ENCODE measurements at places on chromosomes 12 and 14.

DNA sequence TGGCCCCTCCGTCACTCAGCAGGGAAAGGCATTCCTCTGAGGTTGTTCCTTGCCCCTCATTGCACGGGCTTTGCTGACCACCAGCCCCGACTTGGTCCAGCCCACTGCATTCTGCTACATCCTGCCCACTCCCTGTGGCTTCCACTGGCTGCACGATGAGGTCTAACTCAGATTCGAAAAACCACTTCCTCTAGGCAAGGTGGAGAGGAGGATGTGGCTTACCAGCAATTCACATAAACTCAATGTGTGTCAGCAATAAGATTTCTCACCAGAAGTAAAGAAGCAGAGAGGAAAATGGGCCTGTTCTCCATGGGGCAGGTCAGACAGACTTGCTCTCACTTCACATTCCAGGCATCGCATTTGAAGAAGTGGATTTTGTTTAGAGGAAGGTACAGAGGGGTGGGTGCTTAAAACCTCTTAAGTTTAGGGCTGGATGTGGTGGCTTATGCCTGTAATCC is 14.7 kb downstream of the GPR68 start:
- DNase-seq, result no peak

DNA sequence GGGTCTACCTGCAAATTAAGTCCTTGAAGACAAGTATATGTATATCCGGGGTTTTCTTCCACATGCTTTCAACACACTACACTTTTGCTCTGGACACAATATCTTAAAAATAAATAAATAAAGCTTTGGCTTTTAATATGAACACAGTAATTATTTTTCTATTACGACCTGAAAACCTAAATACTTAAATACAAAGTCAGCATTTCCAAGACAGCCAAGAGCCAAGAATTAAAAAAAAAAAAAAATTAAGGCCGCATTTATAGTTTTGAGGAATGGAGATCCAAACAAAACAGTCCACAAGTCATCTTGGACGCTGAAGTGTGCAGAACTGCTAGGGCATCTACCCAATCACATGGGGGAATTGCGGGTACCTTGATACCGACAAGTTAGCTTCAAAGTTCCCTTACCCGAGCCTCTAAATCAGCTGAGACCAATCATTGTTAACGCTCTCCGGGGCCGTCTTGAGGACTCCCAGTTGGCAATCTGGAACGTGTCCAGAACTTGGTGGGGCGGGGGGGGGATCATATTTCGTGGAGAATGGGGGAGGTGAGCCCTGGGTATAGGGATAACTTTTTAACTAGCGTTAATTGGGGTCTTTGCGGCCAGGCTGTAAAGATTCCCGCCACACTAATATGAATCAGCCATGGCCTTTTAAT is 731 bp upstream of the PCNX4 start:
- DNase-seq, result peak; percentile 18

DNA sequence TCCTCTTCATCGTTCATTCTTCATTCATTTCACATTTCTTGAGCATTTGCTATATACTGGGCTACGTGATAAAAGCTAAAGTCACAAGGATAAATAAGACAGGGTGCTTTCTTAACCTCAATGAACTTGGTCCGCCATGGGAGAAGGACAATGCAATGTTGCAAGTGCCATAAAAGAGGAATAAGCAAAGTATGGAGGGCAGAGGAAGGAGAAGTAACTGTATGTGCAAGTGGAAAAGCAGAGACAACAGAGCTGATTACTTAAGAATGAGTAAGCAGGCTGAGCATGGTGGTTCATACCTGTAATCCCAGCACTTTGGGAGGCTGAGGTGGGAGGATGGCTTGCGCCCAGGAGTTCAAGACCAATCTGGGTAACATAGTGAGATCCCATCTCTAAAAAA is 14.4 kb downstream of the AREL1 start:
- DNase-seq, result no peak

- no peak for DNase-seq
Measured at GRCh38 chr14:21072031-21072473, 1.9 kb downstream of the ARHGEF40 start.

DNA sequence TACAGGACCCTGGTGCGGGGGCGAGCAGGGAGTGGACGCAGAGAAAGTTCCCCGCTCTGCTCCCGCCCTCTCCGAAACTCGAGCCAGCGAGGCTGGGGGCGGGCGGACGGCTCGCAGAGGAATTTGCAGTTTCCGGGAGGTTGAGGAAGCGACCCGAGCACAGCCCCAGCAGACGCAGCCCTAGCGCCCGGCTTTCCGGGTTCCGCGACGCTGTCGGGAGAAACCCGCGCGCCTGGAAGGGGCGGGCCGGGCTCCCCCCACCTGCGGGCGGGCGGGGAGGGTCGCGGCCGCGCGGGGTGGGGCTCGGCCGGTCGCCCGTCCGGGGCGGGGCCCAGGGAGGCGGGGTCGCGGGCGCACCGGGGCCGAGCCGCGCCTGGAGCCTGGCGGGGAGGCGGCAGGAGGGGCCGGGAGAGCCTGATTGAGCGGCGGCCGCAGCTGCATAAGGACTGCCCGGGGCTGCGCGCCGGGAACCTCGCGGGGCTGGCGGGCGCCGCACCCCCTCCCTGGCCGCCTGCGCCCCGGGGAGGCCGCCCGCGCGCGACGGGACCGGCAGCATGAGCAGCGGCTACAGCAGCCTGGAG is at the start of gene RASSF3:
TSS of gene RASSF3 (plus strand) at position 417 of the 581 bp plus-strand sequence. CDS start at position 555, 138 bp downstream.
- no peak for DNase-seq

- no peak for DNase-seq
Measured at GRCh38 chr14:49315570-49315969, 270.6 kb downstream of the RPS29 start.

- DNase-seq, result no peak
Measured at GRCh38 chr14:106518054-106518943, 991.9 kb downstream of the TMEM121 start.

GRCh38 chr12:12724421-12725085 is 7.4 kb downstream of the CDKN1B start:
- no peak for DNase-seq

DNA sequence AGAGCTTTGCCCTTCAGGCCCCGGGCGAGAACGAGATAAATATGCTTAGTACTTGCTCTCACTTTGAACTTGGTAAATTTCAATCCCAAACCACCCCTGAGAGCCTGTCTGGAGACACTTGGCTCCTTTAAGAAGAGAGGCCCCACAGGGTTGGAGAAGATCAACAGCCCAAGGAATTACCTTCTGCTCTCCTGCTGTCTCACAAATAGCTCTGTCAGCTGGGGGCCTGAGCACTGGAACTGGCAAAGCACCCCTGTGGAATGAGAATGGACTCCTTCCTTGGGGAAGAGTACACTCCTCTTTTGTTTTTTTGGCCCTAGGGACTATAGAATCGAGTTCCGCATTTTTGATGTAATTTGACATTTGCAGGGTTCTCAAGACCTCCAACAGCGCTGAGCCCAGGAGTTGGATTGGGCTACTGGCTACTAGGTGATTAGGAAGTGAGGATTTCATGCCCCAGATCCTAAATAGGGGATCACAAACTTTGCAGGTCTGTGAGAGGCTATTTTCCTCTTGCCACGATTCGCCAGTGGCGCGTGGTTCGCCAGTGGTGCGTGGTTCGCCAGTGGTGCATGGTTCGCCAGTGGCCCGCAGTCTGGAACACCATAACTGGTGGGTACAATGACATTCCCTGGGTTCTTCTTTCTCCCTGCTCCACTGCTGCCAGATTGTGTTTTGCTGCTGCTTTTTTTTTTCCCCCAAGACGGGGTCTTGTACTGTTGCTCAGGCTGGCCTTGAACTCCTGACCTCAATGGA is 17.8 kb upstream of the MEG3 start:
- no peak for DNase-seq

DNA sequence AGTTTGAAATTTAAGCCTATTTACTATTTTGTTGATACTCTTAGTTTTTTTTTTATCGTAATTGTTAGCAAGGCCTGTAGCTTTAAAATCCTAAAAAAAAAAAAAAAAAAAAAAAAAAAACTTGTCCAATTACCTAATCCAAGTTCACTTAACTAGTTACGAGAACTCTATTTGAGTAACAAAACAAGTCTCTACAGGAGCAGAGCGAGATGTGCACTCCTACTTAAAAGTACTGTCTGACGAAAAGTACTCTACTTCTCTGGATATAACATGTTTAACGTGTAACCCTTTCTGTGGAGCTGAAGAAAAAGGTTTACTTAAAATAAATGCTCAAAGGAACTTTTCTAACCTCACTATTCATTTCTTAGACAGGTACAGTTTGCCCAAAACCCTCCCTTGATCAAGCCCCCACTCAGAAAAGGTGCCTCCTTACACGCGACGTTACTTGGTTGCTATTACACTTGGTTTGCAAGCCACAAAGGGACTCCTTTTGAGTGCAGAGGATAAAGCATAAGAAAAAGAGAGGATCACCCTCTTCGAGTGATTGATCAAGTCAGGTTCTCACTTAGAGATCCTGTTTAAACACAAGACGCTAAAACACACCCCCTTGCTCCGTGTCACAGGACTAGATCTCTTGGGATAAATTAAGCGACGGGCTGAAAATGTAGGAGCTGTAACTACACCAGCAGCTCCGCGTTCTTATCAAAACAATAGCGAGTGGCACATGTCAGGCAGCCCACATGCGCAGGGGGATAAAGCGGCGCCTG is 2.2 kb downstream of the BAZ1A start:
- no peak for DNase-seq

- no peak for DNase-seq
Measured at GRCh38 chr12:95605875-95606274, 54.6 kb upstream of the USP44 start.

GRCh38 chr12:10158406-10158805 is 13.5 kb downstream of the OLR1 start:
- DNase-seq, result no peak

- peak; percentile 30 for DNase-seq
Measured at GRCh38 chr12:106506691-106507090, 76.1 kb upstream of the RFX4 start.

GRCh38 chr12:93749515-93749914 is 72.3 kb downstream of the CRADD start:
- no peak for DNase-seq

GRCh38 chr12:46460682-46461210 is 88.2 kb upstream of the SLC38A2 start:
- no peak for DNase-seq

DNA sequence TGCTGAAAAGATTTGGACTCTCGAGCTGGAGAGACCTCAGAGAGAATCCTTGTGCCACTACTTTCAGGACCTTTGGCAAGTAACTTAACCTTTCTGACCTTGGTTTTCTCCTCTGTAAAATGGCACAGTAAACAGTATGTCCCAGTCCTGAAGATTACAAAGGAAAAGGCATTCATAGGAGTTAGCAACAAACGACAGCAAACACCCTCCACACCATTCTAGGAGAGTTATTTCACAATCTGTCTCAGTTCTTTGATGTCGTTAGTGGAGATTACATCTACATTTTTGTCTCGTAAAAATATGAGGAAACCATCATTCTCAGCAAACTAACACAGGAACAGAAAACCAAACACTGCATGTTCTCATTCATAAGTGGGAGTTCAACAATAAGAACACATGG is 205.7 kb downstream of the ITPR2 start:
- DNase-seq, result no peak

- DNase-seq, result no peak
Measured at GRCh38 chr14:70881549-70882177, 25.6 kb upstream of the PCNX1 start.

- DNase-seq, result no peak
Measured at GRCh38 chr12:116890330-116890729, 9.1 kb upstream of the HRK start.

DNA sequence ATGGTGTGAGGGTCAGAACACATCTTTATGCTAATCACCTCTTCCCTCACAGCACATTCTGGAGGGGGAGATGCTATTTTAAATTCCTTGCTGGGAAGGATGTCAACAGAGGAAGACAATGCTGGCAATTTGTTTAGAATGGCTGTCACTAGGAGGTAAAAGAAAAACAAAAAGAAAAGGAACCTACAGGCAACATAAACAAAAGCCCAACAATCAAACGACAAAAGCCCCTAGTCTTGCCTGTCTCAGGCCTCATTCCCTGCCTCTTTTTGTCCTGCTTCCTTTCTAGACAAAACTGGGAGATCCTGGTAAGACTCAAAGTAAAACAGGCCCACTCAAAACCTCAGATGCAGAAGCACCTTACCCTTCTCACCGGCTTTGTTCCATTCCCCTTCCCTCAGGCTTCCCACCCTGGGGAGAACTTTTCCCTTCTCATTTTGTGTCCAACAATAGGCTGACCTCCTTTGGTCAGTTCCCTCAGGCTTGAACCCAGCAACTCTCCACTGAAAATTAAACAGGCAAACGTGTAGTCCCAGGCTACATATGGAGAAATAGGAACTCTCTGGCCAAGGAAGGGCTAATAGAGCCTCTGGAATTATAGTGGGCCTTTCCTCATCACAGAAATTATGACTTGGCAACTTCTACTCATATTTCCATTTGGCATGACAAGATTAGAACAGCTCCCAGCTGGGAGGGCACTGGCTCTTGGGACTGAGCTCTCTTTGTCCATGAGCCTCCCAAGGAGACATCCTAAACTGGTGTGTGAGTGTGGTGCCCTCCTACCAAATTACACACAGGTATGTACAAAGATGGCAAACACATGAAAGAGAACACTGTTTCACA is 193.0 kb downstream of the MON2 start:
- no peak for DNase-seq

- DNase-seq, result no peak
Measured at GRCh38 chr12:120474616-120474960, 5.0 kb upstream of the SRSF9 start.

GRCh38 chr12:53999559-54000115 is 324 bp upstream of the HOXC9 start:
- DNase-seq, result no peak

DNA sequence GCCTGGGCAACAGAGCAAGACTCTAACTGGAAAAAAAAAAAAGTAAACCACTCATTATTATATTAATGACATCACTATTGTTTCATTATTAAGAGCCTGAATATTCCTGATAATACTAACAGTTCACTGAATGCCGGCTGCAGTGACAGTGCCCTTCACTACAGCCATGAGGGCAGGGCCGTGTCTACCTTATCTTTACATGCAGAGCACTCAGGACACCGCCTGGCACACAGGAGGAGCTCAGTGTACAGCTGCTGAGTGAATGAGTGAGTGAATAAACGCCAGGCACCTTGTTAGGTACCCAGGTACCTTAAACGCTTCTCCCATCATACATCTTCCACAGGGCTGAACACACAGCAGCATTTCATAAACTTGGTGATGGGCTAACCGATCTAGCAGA is 23.2 kb downstream of the ZFYVE1 start:
- no peak for DNase-seq

DNA sequence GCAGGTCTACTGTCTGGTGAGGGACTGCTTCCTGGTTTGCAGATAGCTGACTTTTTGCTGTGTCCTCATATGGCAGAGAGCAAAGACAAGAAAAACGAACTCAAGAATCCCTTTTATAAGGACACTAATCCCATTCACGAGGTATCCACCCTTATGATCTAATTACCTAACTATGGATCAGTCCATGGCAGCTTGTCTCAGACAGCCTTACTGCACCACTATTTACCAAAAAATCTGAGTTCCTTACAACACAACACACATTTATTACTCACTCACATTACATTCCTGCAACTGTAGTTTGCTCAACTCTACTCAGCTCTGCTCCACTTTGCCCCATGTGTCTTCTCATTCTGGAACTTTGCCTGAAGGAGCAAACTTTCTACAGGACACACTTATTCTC is 10.1 kb upstream of the SLC6A15 start:
- no peak for DNase-seq
